Right kidney (tissue), 9 donors: ENCODE measurements at places on chromosomes 7 and 10.

DNA sequence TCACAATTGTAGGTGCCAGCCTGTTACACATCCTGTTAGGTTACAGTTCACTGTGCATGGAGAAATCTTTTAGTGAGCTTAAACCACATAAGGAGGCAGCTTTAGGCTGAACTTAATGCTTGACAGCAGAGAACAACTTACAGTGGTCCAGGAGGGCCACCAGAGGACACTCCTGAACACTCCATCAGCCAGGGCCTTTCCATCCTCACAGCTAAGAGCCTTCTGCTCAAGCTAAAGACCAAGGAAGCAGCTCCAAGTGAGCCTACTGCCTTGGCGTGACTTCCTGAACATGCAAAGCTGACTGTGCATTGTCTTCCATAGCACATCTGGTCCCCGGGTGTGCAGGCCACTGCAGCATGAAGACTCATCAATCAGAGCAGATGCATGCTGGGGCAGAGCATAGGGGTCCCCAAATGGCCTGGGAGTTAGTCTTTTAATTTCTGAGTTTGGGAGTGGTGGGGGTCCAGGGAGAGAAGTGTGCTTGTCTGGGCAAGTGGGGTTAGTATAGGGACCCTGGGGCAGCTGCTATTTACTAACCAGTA is 105.0 kb downstream of the ZNF248 start:
- no peak for DNase-seq

DNA sequence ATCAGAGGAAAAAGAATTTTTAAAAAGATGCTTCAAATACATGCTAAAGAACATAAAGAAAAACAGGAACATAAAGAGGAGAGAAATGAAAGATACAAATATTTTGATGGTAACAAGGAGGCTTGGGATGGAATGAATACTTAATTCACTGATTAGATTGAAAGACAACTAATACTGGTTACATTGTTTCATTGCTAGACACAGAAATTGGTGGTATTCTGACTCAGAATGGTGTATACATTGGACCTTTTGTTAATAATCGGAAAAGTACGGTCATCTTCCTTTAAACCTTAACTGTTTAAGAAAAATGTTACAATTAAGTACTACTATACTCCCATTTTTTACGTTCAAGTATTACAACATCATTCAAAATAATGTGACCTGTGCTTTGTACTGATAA is 567.5 kb downstream of the PARD3 start:
- DNase-seq, result no peak

- peak; percentile 87 for DNase-seq
These were observed 873 bp downstream of the GTF2I start for GRCh38 chr7:74658178-74659004.

DNA sequence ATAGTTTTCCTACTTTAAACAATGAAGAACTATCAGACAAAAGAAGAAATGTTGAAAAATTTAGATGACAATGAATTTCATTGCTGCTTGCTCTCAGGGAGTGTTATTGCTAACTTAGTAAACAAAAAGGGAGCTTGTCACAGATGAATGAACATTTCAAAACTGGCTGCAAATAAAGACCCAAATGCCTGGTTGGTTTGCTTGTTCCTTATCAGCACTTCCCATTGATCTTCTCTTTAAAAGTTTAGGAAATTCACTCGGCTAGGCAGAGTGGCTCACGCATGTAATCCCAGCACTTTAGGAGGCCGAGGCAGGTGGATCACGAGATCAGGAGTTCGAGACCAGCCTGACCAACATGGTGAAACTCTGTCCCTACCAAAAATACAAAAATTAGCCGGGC is 167.2 kb downstream of the RAPGEF5 start:
- no peak for DNase-seq

DNA sequence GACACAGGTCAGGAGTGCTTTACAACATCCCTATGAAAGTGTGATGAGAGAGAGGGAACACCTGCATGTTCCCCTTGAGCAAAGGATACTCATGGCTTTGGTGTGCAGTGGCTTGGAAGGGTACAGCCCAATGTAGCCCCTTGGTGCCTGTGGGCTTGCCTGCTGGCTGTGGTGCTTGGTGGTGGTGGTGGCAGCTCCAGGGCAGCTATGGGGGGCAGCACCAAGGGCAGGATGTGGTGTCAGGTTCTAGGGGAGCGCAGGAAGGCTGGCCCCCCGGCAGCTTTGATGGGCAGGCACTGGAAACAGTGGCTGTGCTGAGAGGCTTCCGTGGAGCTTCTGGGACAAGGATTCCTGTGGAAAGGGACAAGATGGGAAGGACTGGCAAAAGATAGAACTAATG is 464.0 kb upstream of the ZMIZ1 start:
- no peak for DNase-seq

DNA sequence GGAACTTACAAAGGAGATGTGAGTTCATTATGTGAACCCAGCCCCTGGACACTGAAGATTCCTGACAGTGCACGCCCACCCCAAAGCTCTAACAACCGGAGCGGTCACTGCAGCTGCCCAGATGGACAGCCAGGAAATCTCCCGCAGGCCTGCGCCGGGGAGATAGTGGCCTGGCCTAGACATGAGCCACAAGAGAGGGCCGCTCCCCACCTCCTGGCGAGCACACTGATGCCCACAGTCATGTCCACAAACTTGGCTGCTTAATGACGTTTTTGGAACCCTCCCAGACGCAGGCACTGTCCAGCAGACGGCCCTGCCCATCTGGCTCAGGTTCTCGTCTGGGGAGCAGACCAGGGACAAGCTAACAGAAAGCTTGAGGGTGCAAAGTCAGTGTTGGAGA is 34.2 kb downstream of the TCERG1L start:
- DNase-seq, result no peak

DNA sequence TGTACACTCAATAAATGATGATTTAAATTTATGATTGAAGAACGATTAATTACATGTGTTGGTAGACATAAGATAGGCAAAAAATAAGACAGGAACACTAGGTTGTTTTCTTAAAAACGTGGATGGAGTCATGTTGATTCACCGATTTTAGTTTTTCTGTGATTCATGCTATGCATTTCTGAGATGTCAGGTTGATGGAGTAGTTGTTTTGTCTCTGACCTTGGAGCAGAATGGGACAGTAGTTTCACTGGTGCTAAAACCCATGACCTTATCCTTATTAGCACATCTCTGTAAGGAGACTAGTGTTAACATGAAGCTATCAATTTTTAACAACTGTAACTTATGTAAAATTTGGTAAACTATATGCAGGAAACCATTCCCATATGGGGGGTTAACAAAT is 611.6 kb upstream of the FZD8 start:
- DNase-seq, result no peak

DNA sequence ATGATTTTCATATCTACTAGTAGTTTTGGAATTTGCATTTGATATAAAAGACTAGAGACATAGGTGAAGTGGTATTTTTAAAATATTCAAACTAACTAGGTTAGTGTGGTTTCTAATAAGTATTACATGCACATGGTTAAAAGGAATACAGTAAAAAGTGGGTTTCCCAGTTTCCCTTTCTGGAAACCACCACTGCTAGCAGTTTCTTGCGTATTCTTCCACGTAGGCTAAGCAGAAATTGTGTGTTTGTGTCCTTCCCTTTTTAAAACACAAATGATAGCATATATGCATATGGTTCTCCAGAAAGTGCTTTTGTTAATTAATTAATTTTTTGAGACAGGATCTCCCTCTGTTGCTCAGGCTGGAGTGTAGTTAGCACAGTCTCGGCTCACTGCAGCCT is 15.4 kb downstream of the NRF1 start:
- no peak for DNase-seq

DNA sequence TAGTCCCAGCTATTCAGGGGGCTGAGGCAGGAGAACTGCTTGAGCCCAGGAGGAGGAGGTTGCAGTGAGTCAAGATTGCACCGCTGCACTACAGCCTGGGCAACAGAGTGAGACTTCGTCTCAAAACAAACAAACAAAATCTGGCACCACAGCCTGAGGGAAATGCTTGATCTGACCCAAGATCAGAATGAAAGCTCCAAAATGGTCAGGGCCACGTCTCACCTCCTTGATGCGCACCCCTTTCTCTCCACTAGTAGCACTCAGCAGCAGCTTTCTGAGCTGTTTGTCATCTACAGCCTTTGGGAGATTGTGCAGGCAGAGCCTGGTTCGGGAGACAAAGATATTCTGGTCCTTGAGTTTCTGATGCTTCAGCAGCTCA is 22.7 kb downstream of the RBM28 start:
- DNase-seq, result no peak

- DNase-seq, result no peak
These were observed 765.9 kb downstream of the TYW1 start for GRCh38 chr7:67762516-67762915.

DNA sequence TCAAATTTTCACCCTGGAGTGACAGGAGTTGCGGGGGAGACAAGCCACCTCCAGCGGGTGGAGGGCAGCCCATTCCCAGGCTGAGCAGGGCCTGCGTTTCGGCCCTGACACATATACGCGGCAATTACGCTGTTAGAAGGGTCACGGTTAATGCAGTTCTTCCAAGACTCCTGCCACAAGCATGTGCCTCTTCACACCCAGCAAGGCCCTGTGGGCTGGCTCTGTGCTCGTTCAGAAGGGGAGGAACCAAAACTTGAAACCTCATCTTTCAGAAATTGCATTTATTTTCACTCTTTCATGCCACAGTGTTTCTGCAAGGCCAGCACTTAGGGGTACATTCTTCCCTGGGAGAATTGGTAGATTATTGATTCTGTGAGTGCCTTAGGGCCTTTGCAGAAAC is 24.7 kb downstream of the LRMDA start:
- DNase-seq, result no peak

GRCh38 chr10:71221586-71222202 is 9.3 kb downstream of the UNC5B start:
- DNase-seq, result peak; percentile 1
